ENCODE measurements at places on chromosomes 5 and 9.

DNA sequence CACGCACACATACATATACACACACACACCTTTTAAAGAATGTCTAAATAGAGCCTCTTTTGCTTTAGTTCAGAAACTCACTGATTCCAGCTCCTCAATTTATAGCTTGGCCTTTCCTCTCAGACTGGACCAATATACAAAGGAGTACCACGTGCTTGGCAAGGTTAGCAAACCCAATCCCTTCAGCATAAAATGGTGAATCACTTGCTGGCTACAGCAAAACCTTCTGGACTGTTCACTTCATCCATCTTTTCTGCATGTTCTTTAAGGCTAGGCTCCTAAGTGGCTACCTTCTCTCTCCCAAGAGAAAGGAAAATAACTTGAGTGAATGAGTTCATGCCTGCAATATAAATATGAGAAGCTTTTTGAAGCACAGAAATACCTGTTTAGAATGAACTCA lies 109.7 kb downstream of the LPAR1 start:
- DNase-seq, result no peak

GRCh38 chr5:73445665-73446630 lies 2.6 kb downstream of the FOXD1 start:
- no peak for DNase-seq

DNA sequence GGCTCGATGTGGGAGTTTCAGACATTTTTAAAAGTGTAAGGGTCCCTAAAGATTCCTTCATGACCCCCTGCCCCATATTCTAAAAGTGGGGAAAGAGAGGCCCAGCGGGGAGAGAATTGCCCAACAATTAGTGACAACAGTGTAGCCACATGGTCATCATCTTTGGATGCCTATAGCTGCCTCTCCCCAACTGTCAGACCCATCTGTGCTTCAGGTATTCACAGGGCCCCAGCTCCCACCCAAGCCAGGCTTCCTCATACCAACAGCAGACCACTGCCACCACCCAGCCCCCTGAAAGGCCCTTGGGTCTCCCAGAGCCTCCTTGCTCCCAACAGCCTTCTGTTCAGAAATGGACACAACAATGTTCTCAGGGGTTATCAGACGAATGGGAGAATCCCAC lies 4.1 kb downstream of the BICD2 start:
- DNase-seq, result no peak

GRCh38 chr5:115069087-115069968 lies 100.4 kb downstream of the TRIM36 start:
- DNase-seq, result peak; percentile 46

DNA sequence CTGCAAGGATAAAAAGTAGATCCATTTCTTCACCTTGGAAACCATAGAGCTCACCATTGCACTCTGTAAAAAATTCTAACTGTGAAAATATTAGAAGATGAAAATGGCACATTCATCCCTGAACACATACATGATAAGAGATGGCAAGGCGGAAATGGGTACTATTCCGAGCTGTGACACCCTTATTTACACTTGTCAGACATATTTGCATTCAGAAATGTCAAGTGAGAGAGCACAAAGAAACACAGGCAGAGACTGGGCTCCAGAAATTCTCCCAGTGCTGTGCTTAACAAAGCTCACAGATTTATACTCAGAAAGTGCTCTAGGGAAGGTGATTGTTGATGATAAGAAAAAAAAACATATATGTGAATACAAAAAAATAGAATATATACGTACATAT lies 170.3 kb upstream of the PUM3 start:
- DNase-seq, result no peak

DNA sequence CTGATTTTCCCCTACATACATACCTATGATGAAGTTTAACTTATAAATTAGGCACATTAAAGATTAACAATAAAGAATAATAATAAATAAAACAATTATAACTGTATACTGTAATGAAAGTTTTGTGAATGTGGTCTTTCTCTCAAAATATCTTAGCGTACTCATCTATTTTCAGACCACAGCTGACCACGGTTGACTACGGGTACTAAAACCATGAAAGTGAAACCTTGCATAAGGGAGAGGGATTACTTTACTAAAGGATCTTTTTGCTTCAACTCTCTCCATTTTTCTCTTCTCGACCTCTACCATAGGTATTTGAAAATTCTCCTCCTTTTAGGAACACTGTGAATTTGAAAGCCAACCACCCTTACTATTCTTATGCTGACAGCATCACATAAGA lies 475.5 kb downstream of the CETN3 start:
- DNase-seq, result no peak

- no peak for DNase-seq
Observed at GRCh38 chr5:154779105-154779504, 23.9 kb downstream of the LARP1 start.

All from WTC11 (cell line).